ENCODE measurements at places on chromosomes 7 and 10.

- no peak for DNase-seq
Measured at GRCh38 chr7:22481726-22482125, 18.3 kb downstream of the STEAP1B start.

DNA sequence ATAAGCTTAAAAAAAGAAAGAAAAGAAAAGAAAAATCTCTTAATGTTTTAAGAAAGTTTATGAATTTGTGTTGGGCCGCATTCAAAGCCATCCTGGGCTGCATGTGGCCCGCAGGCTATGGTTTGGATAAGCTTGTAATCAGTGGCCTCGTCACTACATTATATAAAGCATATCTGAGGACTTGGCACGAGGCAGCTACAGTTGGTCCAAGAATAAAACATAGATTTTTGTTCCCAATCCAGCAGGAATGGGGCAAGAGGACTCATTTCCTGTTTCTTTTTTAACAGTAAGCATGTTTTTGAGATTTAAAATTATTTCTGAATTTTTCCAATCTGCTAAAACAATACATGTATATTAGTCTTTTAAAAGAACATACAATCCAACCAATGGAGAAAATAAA, 28.6 kb downstream of the MCM10 start:
- DNase-seq, result no peak

GRCh38 chr10:34575882-34576281, 239.2 kb downstream of the PARD3 start:
- DNase-seq, result no peak

- DNase-seq, result no peak
Measured at GRCh38 chr10:98055841-98056516, 25.6 kb upstream of the CRTAC1 start.

GRCh38 chr7:84757761-84758160, 429.1 kb downstream of the SEMA3D start:
- no peak for DNase-seq

All from stimulated activated CD4-positive, alpha-beta T cell treated with anti-CD3 and anti-CD28 coated beads, Interleukin-12 subunit alpha, Interleukin-12 subunit beta, amount 100 ng/mL, for 48 hours (primary cell).